ENCODE measurements at places on chromosomes 11 and 22.

DNA sequence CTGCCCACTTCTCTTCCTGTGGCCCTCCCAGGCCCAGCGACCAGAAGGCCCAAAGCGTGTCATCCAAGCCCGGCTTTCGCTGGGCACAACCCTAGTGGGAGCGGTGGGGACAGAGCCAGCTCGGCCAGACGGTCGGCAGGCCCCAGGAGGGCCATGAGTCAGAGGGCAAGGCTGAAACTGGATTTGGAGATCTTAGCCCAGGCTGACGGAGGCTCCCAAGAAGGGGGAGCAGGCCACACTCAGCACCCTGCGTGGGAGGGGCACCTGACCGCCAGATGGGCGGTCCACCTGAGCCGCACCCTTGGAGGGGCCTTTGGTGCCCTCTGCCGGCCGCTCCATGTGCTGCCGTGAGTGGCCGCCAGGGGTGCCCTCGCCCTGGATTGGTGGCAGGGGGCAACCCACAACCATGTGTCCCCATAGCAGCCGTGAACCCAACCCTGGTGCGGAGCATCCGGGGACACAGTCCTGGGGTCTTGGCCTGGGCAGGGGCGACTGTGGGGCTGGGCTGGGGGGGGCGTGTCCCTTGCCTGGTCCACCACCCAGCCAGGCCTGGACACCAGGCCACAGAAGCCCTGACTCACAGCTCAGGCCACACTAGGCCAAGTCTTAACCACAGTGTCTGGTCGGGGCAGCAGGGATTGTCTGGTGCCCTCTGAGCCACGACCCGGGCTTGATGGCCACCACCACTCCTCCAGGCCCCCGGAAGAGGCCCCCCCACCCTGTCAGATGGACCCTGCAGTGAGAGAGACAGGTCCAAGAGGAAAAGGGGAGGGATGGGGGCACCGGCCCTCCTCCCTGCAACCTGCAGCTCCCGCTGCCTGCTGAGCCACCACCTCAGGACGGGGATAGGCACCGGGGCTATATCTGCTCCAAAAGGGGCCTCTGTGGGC, 19.2 kb upstream of the TALDO1 start:
- DNase-seq, result peak; percentile 84

DNA sequence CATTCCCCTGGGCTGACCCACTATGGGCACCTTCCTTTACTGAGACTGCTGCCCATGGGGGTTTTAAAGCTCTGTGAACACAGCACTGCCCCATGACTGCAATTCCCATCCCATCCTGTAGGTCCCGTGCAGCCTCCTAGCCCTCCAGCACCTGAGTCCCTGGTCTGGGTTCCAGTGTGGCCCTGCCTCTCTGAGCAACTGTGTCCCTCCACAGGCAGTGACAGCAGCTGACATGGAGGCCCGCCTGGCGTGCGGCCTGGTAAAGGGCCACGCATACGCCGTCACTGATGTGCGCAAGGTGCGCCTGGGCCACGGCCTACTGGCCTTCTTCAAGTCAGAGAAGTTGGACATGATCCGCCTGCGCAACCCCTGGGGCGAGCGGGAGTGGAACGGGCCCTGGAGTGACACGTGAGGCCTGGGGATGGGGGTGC, 12.6 kb downstream of the OMP start:
- no peak for DNase-seq

DNA sequence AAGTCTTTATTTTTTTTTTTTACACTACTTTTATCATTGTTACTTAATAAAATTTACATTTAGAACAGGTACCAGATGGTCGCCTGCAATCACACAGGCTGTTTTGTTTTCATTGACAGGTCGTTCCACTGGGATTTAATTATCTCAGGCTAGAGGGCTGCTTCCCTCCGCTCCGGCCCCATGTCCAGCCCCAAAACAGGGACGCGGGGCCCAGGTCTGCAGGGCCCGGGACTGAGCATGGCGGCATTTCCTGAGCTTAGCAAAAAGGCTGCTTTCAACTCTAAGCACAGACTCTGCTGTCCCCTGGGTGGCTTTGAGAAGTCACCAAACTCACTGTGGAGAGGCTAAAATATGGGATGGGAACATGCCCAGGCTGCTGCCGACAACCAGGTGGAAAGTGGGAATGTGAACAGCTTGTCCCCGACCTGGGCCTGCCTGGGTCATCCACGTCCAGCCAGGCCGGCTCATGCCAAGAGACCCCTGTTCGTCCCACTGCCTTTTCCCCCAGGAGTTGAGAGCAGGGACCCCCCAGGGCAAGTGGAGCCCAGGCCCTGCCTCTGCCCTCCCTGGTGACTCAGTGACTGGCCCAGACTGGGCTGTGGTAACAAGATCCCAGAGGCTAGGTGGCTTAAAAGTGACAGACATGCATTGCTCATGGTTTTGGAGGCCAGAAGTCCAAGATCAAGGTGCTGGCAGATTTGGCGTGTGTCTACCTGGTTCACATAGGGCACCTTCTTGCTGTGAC, 150.0 kb downstream of the SHANK2 start:
- no peak for DNase-seq

DNA sequence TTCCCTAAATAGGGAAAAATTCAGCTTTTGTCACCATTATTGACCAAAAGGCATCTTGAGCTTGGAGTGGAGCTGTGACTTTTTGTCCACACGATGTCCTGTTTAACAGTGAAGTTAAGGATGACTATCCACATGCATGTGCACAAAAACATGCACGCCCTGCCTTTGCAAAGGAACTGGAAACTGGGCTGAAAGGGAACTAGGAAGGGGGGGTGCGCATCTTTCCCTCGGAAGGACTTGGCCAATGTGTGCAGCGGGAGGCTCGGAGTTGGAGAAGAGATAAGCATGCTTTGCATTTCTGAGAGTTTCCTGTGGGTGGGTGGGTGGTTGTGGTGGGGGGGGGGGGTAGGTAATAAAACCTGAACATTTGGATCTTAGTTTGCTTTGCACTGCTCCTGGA, 411 bp upstream of the KIRREL3 start:
- DNase-seq, result no peak

GRCh38 chr11:36699271-36699670, 101.2 kb upstream of the RAG2 start:
- DNase-seq, result no peak

DNA sequence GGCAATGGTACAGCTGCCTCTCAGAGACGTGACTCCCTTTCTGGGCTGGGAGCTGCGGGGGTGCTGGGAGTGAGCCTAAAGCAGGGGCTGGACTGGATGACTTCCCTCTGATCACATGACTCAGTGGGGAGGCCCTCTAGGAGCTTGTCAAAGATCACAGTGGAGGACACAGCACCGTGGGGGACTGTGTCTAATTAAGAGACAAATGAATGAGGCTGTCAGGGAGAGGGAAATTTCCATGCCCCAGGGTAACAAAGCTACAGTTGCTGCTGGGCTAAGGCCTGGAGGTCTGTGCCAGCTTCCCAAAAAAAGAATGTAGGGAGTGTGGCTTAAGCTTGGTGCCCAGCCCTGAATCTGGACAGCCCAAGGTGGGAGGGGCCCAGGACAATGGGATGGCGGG, 262.8 kb upstream of the PLET1 start:
- DNase-seq, result no peak

- peak; percentile 39 for DNase-seq
Measured at GRCh38 chr11:76206327-76207081, at the start of gene WNT11. WNT11 (minus strand) TSS chr11:76206502; CDS start chr11:76206407, 95 bp downstream.

- DNase-seq, result no peak
Measured at GRCh38 chr22:49021926-49022815, 805.5 kb downstream of the BRD1 start.

GRCh38 chr22:48057116-48057835, 1294.8 kb downstream of the TBC1D22A start:
- DNase-seq, result no peak

DNA sequence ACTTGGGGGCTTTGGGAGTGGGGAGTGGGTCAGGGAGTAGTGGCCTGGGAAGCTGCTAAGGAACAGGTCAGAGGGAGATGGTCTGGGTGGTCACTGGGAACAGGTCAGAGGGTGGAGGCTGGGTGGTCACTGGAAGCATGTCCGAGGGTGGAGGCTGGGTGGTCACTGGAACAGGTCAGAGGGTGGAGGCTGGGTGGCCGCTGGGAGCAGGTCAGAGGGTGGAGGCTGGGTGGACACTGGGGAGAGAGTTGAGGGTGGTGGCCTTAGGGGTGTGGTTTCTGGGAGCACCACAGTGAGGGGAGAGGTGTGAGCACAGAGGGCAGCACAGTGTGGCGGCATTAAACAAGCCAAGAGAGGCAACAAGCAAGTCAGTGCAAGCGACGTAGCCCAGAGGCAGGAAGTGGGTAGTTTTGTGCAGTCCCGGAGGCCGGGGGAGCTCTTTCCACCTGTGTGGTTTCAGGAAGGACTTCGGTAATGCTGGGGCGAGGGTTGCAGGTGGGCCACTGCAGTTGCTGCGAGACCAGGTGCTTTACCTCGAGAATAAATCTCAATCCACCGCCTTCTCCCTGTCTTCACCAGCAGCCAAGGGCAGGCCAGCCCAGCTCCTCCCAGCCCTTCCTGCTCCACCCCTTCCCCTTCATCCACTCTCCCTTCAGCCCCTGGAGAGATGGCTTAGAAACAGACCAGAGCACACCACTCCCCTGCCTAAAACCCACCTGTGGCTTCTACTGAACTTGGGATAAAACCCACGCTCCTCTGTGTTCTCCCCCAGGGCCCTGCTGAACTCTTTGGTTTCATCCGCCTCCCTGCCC, 3.2 kb upstream of the CACNA1I start:
- DNase-seq, result peak; percentile 28

GRCh38 chr22:18119409-18120110, 9.0 kb downstream of the TUBA8 start:
- DNase-seq, result no peak

DNA sequence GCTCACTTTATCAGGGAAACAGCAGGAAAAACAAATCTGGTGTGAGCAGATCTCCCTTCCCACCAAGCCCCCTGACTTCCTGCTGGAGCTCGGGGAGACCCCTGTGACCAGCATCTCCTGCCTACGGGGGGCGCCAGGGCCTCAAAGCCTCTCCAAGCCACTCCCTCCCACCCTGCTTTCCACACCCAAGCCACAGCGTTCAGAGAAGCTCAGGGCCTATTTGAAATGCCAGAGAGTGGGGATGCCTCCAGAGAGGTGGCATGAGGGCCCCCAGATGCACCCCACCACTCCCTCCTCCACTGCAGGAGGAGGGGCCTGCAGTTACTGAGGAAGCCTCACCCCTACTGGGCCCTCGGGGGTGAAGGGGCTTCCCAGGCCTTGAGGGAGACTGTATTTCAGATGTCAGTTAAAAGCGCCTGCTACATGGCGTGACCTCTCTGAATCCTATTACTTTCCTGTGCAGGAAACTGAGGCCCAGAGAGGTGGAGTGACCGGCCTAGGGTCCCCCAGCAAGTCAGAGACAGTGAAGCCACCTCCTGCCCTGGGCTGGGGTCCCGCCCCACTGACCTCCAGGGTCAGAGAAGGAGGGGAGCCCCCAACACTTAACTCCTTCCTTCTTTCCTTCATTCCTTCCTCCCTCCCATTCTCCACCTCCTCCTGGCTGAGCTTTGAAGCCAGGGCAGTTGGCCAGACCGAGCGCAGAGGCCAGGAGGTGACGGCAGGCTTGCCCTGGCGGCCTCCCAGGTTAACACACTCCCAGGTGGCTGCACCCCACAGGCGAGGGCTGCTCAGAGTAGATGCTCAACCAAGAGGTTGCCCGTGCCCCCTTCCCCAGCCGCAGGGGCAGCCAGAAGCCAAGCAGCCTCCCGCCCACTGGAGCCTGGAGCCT, 6.0 kb upstream of the CDKN1C start:
- DNase-seq, result no peak

DNA sequence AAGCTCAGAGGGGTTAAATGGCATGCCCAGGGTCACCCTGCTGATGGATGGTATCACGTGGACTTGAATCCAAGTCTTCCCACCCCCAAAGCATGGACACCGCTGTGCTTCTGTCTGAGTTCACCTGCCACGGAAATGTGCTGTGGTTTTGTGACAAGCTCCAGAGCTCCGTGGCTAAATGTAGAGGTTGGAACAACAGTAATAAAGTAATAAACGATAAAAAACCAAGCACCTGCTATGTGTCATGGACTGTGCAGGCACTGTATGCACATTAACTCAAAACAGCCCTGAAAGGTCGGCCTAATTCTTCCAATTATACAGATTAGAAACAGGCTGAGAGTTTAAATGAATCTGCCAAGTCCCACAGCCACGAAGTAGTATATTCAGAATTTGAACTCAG, 182.1 kb upstream of the NAV2 start:
- no peak for DNase-seq

GRCh38 chr11:45161252-45162063, 15.0 kb downstream of the PRDM11 start:
- no peak for DNase-seq

DNA sequence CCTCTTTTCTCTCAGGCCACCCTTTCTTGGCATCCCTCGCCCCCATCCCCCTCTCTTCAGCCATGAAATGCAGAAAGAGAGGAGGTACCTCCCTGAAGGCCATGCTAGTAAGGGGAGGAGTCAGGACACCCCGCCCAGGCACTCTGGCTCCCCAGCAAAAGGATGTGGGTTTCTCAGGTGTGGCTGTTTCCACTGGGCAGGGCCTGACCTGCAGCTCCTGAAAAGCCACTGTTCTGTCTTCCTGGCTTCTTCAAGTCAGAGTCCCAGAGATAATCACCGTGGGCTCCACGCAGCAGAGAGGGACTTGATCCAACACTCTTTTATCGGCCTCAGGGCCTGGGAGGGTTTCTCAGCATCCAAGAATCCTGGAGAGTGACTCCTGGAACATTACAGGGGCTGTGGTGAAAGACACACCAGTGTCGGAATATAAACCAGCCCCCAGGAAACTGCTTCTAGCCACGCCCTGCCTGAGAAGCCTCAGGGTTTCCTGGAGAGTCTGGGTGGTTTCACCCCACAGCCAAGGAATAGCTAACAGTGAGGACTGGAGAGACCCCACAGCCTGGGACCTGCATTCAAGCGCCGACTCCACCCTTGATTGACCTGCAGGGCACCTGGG, 45.7 kb upstream of the TSPAN18 start:
- peak; percentile 54 for DNase-seq

DNA sequence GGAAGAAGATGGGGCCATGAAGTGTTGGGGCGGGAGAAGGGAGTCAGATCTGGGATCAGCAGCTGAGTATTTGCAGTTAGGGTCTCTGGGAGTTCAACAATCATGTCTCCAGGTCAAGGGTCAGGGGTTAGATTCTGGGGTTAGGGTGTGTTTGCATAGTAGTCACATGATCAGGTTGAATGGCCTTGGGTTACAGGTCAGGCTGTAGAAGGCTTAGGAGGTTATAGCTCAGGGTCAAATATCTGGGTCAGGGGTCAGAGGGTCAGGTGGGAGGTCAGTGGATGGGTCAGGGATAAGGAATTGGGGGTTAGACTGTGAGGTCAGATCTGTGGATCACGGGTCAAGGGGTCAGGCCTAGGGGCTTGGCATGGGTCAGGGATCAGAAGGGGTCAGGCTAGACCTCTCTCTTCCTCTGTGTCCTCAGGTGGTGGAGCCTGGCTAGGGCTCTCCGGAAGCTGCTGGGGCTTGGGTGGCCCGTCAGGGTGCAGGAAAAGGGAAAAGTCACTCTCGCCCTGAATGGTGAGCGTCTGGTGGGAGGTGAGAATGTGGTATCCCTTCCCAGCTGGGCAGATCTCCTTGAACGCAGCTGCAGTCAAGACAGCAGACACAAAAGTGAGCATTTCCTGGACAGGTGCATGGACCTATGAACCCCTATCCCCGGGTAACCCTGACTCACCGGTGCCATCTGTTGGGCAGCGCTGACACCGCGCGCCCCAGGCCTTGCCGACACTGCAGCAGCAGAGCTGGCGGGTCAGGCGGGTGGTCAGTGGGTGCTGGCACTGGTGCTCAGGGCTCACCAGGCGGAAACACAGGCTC, 6.4 kb downstream of the LTBP3 start:
- DNase-seq, result peak; percentile 63

All from stimulated activated CD4-positive, alpha-beta T cell treated with anti-CD3 and anti-CD28 coated beads, Interleukin-2, amount 100 ng/mL, for 24 hours (primary cell).